ENCODE measurements at places on chromosomes 1 and 21.
A peak's percentile ranks its signal among the peaks of the same experiment; 100 is the strongest.

- peak; percentile 59 for DNase-seq
Observed at GRCh38 chr1:58898739-58899586, 115.1 kb upstream of the JUN start.

GRCh38 chr1:198575798-198576641, 35.5 kb upstream of the ATP6V1G3 start:
- peak; percentile 77 for DNase-seq

DNA sequence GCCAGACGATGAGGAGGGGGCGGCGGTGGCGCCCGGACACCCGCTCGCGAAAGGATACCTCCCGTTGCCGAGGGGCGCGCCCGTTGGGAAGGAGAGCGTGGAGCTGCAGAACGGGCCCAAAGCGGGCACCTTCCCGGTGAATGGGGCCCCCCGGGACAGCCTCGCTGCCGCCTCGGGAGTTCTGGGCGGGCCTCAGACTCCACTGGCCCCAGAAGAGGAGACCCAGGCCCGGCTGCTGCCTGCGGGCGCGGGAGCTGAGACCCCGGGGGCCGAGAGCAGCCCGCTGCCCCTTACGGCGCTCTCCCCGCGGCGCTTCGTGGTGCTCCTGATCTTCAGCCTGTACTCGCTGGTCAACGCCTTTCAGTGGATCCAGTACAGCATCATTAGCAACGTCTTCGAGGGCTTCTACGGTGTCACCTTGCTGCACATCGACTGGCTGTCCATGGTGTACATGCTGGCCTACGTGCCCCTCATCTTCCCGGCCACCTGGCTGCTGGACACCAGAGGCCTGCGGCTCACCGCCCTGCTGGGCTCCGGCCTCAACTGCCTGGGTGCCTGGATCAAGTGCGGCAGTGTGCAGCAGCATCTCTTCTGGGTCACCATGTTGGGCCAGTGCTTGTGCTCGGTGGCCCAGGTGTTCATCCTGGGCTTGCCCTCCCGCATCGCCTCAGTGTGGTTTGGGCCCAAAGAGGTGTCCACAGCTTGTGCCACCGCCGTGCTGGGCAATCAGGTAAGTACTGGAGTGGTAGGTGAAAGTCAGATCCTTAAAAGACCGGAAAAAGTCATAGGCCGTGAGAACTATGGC, 588 bp downstream of the FLVCR1 start:
- peak; percentile 18 for DNase-seq

GRCh38 chr1:202282596-202283283, 59.0 kb downstream of the UBE2T start:
- DNase-seq: no peak

DNA sequence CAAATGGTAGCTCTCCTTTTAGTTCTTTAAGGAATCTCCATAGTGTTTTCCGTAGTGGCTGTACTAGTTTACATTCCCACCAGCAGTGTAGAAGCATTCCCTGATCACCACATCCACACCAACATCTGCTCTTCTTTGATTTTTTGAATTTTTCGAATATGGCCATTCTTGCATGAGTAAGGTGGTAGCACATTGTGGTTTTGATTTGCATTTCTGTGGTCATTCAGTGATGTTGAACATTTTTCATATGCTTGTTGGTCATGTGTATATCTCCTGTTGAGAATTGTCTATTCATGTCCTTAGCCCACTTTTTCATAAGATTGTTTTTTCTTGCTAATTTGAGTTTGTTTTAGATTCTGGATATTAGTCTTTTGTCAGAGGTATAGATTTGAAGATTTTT, 84.6 kb upstream of the B3GALT2 start:
- DNase-seq: no peak

GRCh38 chr1:61887076-61887867, 145.0 kb downstream of the PATJ start:
- DNase-seq: no peak

DNA sequence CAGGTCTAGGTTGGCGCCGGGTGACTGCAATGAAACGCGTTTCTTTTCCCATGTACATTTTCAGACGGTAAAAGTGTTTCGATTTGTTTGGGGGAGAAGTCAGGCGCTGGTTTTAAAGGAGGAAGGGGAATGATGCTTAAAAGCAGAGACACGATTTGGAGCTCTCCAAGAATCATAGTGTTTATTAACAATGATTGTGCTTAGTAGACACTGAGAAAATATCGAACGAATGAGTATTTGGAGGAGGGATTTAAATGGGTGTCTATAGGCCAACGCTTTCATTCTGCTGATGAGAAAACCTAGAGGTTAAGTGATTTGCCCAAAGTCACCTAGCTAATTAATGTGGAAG, 36.9 kb upstream of the JAK1 start:
- no peak for DNase-seq

DNA sequence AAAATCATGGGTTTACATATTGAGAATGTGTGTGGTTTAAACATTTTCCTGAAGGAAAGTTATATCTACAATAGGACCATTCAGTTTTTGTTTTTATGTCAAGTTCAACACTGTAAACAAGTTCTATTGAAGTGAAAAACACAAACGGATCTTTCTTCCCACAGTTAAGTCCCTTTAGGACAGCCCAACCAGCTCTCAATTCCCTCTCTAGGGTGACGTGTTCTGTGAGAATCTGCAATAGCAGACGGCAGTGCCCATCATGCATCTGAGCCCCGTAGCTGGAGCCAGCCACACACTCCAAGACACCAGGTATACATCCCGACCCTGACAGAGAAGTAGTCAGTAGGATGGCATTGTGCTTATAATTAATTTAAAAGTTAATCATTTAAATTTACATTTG, 26.3 kb upstream of the IVNS1ABP start:
- no peak for DNase-seq

- peak; percentile 80 for DNase-seq
Observed at GRCh38 chr21:38679534-38679933, 126.2 kb upstream of the ETS2 start.

- no peak for DNase-seq
Observed at GRCh38 chr1:94022471-94023189, 98.3 kb downstream of the ABCA4 start.

DNA sequence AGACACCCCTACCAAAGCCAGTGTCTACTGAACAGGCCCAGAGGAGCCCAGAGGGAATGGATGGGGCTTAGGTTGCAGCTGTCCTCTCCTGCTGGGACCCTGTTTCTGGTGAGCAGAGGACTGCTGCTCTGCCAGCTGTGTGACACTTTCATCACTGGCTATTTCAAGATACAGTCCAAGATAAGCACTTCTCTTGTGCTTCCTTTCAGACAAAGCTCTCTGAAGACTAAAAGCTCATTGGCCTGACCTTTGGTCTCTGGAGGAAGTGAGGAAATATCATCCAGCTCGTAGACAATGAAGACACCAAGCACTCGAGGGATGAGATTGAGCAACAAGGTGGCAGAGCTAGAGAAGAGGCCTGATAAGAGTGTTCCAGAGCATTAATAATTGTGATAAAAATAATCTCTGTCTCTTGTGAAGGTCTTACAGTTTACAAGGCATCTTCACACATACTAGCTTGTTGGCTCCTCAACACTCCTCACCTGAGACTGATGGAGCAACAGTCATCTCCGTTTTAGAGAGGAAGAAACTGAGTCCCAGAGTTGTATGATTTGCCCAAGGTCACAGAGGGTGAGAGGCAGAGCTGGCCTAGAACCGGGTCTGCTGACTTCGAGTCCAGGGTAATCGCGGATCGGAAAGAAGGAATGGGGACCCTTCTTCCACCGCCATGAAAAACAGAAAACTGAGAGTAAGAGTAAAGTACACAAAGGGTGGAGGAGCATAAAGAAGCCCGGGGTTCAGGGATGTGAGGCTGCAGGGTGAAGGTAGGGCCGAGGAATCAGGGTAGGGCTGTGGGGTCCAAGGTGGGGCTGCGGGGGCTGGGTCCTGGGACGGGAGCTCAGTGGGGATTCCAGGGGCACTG, 666 bp downstream of the PAFAH2 start:
- DNase-seq: peak; percentile 96

- DNase-seq: peak; percentile 24
Observed at GRCh38 chr1:149995927-149996326, 14.6 kb downstream of the OTUD7B start.

GRCh38 chr1:160935527-160936258, 18.9 kb downstream of the ITLN2 start:
- peak; percentile 47 for DNase-seq

DNA sequence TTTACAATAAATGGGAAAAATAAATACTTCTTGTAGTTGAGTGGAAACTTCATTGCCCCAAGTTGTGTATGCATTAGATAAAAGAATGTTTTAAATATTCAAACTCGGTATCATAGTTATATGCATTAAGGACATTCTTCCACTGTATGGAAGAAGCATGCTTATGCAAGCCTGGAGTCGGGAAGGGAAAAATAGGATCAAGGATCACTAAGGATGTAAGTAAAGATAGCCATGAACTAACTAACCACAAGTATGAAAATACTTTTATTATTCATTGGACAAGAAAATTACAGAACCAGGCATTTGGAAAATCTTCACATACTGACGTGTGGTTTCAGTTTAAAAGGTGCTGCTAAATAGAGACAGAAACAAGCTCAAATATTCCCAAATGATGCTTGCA, 26.9 kb upstream of the DPYD start:
- DNase-seq: no peak

DNA sequence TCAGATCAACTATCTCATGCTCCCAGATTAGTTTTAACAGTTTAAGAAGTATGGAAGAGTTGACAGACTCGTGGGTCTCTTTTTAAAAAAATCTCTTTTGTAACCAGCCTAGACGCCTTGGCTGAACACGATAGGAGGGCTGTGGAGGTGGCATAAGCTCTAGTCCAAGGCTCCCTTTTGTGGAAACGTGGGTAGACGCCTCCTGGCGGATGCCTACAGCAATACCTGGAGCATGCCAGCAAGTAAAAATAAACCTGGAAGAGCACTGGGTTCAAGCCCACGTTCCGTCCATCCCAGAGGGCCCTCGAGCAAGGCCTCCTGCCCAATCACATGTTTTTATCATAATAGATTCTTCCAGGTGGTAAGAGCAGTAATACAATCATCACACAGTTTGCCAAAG, 87.9 kb downstream of the RGS7 start:
- no peak for DNase-seq

GRCh38 chr1:155982106-155982505, 3.8 kb upstream of the ARHGEF2 start:
- no peak for DNase-seq

GRCh38 chr1:157161901-157162300, 23.7 kb upstream of the ETV3 start:
- no peak for DNase-seq

- DNase-seq: no peak
Observed at GRCh38 chr1:30700528-30701257, 22.7 kb downstream of the MATN1 start.

- no peak for DNase-seq
Observed at GRCh38 chr1:205476648-205477047, 20.8 kb upstream of the BLACAT1 start.

GRCh38 chr1:232303222-232303620, 326.7 kb downstream of the SIPA1L2 start:
- no peak for DNase-seq

- peak; percentile 5 for DNase-seq
Observed at GRCh38 chr21:42839271-42840231, 39.8 kb downstream of the WDR4 start.

- DNase-seq: no peak
Observed at GRCh38 chr1:167879508-167879907, 34.4 kb downstream of the ADCY10 start.

DNA sequence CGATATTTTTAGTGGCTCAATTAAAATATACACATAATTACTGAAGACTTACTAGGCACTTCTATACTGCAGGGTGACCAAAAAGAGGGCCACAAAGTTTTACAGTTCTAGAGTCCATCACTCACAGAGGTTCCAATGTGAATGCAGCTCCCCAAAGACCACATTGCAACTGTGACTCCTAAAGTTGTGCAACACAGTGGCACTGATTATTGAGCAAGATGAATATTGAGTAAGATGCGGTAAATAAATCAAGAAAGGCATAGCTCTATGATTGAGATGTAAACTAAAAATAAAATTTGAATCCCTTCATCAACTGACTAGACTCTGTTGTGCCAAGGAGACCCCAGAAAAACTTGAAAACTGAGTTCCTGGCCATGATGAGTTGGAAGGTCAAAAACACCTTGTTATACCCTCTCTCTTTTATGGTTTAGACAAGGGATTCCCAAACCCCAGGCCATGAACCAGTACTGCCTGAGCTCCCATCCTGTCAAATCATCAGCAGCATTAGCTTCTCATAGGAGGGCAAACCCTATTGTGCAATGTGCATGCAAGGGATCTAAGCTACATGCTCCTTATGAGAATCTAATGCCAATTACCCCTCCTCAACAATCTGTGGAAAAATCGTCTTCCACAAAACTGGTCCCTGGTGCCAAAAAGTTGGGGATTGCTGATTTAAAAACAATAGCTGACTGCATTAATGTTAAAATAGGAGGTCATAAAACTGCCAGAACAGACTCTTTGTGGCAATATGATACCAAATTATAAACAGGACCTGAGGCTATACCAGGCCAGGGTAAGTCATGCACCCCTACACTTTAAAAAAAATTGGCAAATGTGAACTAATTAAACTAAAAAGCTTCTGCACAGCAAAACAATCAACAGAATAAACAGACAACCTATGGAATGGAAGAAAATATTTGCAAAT, 94.3 kb downstream of the ADGRL4 start:
- peak; percentile 53 for DNase-seq

DNA sequence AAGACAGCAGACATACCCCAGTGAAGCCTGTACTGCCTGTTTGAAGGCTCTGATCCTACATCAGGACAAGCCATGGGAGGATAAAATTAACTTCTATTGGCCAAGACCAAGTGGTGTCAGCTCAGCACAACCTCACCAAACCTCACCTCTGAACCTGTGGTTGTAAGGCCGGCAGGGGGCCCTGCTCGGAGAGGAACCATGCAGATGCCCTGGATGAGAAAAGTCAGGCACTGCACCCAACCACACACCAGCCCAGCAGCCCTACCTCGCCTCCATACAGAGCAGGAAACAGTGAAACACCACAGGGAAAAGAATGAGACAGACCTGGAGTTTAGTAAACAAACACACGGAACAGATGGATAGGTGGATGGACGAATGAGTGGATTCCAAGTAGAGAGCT, 70.0 kb upstream of the PAX7 start:
- DNase-seq: no peak

GRCh38 chr1:220430059-220430458, 97.9 kb upstream of the MARK1 start:
- DNase-seq: no peak

DNA sequence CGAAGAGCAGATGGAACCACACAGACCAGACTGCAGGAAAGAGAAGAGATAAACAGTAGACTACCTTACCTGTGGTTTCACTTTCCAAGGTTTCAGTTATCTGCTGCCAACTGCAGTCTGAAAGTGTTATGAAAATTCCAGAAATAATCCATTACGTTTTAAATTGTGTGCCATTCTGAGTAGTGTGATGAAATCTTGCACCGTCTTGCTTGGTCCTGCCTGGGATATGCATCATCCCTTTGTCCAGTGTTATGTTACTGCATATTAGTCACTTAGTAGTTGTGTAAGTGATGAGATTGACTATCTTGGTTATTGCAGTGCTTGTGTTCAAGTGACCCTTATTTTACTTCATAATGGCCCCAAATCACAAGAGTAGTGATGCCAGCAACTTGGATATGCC, 33.9 kb downstream of the DNAJC6 start:
- DNase-seq: peak; percentile 58

- DNase-seq: no peak
Observed at GRCh38 chr1:181239086-181239485, 150.6 kb downstream of the IER5 start.

- no peak for DNase-seq
Observed at GRCh38 chr1:209249280-209249670, 334.2 kb upstream of the CAMK1G start.

All from inflammatory macrophage treated with lipopolysaccharide for 4 hours (primary cell).